Suppressor macrophage (primary cell): ENCODE measurements at places on chromosomes 16 and 17.
A peak's percentile ranks its signal among the peaks of the same experiment; 100 is the strongest.

GRCh38 chr17:74729866-74730265 is 7.2 kb upstream of the RAB37 start:
- DNase-seq: no peak

DNA sequence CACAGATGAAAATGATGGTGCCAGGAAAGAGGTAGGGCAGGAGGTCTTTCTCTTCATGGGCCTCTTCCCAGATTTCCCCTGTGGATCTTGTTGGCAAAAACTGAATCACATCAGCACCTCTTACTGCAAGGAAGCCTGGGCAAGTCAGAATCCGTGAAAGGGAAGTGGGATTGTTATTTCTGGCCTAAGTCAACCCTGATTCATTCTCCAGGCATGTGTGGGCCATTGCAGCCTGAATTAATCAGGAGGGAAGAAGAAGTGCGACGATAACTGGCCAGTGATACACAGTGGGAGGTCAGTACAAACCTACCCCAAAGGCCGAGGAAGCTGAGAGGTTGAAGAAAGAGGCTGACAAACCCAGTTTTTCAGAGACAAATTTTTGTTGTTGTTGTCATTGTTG is 17.9 kb upstream of the NSMCE1 start:
- DNase-seq: peak; percentile 82

- DNase-seq: no peak
Measured at GRCh38 chr16:76942089-76942488, 248.9 kb upstream of the MON1B start.

GRCh38 chr17:66720567-66720966 is 114.3 kb upstream of the CACNG5 start:
- DNase-seq: no peak

DNA sequence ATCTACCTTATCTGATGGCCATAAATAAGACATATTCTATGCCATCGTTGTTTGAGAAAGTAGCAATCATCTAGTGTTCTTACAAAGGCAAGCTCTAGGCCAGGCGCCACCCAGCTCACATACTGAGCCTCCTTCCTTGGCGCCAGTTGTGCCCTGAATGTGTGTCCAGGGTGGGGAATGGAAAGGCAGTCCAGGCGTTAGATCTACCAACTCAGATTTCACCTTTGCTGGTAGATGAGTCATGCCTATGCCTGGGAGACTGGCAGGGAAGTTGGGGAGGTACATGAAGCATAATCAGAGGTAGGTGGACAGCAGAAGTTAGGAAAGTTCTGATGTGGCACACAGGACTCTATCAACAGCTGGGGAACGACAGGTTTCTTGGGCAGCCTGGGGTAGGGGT is 23.6 kb downstream of the SDR42E1 start:
- DNase-seq: no peak

DNA sequence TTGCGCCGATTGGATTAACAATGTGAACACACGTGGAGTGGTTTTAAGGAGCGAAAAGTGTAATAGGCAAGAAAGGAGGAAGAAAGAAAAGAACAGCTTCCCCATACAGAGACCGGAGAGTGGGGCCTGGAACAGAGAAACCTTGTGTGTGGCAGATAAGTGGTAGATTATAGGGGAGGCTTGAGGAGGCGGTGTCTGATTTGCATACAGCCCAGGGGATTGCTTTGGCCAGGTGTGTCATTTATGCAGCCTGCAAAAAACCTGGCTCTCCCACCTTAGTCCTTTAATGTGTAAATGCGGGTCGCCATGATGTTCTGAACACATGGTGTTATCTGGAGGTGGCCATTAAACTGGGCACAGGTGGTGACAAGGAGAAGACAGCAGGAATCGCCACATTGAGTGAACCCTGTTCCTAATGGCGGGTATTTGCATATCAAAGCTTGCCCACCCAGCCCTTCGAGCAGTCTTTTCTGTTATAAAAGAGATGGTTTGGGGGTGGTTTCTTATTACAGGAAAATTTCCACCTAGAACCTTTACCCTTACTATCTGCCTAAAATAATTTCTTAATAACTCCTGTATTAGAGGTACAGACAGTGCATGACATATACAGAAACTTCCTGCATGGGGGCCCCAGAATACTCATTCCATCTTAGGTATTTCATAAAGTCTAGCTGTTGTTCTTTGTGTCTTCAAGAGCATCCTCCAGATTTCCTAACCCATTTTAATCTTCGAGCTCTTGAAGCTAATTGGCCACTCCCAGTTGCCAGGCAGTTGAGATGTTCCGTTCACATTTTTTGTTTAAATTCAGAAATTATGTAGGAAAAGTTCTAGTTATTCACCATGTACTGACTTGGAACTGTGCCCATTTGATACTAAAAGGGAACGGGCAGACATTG is 292.5 kb downstream of the RBFOX1 start:
- DNase-seq: no peak

DNA sequence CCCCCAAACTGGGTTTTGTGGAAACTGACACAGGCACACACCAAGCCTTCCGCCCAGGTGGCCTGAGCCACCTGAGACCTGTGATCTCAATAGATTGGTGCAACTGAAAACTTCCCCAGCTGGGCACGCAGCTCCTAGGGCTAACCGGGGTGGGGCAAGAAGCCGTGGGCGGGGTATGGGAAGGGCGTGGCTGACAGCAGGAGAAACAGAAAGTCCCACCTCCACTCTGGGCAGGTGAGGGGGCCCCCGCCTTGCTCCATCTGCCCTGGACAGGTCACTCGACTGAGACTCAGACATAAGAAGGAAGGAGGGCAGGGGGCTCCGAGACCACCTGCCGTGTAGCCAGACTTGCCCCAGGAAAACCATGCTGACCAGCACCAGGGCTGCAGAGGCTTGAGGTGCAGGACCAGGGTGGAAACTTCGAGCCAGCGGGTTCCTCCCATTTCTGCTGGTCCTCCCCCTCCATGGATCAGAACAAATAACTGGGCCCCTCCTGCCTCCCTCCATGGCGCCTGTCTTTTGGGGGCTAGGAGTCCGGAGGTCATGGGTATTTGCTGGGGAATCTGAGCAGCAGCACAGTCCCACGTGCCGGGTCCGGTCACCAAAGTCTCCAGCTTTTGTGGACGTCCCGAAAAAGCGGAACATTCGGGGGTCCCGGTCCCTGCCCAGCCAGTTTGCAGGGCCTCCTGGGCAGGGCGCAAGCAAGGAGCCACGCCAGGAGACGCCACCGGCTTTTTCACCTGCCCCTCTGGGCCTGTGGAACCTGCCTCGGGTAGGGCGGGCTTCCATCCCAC is 1.3 kb downstream of the TIMP2 start:
- peak; percentile 59 for DNase-seq

GRCh38 chr17:65783845-65784334 is 222.4 kb upstream of the AXIN2 start:
- no peak for DNase-seq

GRCh38 chr16:27326738-27327585 is 13.2 kb downstream of the IL4R start:
- peak; percentile 90 for DNase-seq

DNA sequence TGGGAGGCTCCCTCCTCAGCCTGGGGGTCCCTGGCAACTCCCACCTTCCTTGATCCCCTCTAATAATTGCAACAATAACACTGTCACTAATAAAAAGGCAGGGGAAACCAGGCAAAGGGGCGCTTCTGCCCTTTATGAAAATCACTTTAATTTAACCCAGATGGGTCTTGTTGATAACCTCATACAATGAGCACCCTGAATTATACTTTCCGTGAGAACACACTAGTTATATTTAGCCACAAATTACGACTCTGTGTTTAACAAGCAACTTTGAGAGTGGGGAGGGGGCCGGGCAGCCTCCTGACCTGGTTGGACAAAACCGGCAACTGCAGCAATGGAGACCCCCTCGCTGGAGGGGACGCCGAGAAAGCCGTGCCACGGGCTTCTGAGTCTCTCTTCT is 5.7 kb upstream of the BAHCC1 start:
- no peak for DNase-seq

DNA sequence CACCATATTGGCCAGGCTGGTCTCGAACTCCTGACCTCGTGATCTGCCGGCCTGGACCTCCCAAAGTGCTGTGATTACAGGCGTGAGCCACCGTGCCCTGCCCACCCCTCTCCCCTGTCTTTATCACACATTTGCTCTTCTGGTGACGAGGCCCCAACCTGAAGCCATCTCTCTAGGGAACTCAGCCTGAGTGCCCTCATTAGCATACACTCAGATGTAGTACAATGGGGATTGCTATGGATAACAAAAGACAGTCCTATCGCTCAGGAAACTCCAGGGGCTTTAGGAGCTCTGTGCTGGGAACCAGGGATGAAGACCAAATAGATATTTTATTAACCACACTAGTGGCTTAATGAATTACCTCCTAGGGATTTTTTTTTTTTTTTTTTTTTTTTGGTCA is 100.7 kb downstream of the MARF1 start:
- no peak for DNase-seq

GRCh38 chr16:11564046-11564926 is 22.4 kb downstream of the LITAF start:
- DNase-seq: no peak

DNA sequence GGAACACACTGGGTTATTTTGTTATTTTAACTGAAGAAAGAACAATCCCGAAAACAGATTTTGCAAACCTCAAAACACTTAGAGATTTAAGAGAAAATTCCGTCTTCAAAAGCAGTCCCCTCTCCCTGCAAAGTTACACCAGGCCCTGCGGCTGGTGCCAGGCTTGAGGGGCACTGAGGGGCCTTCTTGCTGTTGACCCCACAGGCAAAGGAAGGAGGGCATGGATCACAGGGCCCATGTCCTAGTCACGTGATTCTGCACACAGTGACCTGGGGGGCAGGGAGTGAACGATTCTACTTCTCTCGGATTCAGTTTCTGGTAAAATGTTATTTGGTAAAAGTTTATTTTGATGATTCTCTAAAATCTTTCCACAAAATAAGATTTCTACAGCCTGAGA is 55.3 kb upstream of the FASN start:
- DNase-seq: no peak

DNA sequence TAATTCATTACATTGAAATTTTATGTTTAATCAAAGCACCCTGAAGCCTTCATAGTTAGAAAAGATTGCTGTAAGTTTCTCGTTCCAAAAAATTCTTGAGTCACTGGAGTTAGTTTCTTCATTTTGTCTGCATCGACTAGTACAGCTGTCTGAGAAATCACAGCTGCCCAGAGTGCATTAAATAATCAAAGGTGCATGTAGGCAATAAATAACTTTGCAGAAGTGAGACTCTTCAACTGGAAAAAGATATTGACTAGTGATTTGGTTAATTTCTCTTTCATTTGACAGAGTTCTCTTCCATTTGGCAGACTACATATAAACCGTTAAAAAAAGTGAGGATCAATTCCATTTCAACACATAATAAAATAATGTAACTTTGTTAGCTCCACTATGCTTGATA is 234.0 kb downstream of the CNTNAP4 start:
- DNase-seq: no peak

GRCh38 chr17:77212081-77212832 is 71.5 kb downstream of the SEC14L1 start:
- peak; percentile 69 for DNase-seq

- DNase-seq: peak; percentile 49
Measured at GRCh38 chr17:49494986-49495841, at the start of gene NGFR. TSS of gene NGFR (plus strand) at chr17:49495293. CDS start at chr17:49495418, 125 bp downstream.

- peak; percentile 73 for DNase-seq
Measured at GRCh38 chr16:21608639-21609328, 9.4 kb downstream of the METTL9 start.

DNA sequence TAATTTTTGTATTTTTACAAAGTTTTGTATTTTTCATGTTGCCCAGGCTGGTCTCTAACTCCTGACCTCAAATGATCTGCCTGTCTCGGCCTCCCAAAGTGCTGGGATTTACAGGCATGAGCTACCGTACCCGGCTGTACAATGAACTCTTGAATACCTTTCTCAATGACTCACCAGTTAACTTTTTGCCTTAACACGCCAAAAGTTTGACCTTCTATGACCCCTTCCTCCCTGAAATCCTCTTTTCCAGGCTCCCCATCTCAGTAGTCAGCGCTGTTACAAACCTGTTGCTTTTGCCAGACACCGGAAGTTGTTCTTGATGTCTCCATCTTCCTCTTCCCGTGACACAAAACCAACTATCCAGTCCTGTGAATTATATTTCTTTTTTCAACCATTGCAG is 158.1 kb upstream of the ASIC2 start:
- DNase-seq: no peak

- DNase-seq: no peak
Measured at GRCh38 chr17:81529437-81529803, 1.2 kb downstream of the FSCN2 start.

- no peak for DNase-seq
Measured at GRCh38 chr17:44097110-44097958, 26.1 kb downstream of the HDAC5 start.

GRCh38 chr17:80064696-80065095 is 28.3 kb downstream of the CCDC40 start:
- no peak for DNase-seq

- DNase-seq: no peak
Measured at GRCh38 chr17:73806768-73807167, 162.5 kb upstream of the SDK2 start.

- no peak for DNase-seq
Measured at GRCh38 chr17:15918261-15918660, 26.7 kb upstream of the ADORA2B start.

- no peak for DNase-seq
Measured at GRCh38 chr16:58034128-58034685, 8.7 kb downstream of the MMP15 start.

DNA sequence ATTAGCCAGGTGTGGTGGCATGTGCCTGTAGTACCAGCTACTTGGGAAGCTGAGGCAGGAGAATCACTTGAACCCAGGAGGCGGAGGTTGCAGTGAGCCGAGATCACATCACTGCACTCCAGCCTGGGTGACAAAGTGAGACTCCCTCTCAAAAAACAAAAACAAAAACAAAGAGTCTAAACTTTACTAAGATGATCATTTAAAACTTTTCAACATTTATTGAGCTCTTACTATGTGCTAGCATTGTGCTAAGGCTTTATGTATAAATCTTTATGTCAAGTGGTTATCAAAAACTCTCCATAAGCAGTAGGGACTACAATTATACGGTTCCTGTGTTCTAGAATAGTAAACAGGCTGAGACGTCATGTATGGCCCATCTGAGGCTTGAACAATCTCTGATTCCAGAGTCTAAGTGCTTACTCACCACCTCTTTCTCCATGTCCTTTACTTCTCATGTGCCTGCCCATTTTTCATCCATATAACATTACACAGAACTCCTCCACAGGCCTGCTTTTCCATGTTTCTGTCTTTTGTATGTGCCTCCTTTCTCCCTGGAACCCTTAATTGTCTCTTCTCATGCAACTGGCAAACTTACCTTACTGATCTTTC is 66.7 kb downstream of the NUP88 start:
- DNase-seq: no peak

- DNase-seq: no peak
Measured at GRCh38 chr16:66278604-66279262, 87.8 kb upstream of the CDH5 start.

GRCh38 chr17:42405076-42405475 is 16.8 kb upstream of the STAT3 start:
- DNase-seq: no peak

DNA sequence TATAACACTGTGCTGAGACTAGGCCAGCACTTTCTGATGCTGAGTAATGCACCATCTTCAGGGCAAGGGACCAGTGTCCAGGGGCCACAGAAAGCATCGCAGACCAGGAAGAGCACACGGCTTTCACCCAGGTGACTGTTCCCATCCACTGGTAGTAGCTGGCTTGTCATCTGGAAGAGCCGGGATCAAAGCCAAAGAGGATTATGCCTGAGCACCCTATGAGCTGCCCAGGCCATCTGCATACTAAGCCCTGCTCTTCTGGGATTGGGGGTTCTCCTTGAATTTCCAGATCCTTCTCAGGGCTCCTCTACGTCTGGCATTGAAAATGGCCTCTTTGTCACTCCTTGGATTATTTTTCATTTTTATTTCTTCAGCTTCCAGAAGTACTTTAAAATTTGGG is 140.7 kb downstream of the IRX3 start:
- no peak for DNase-seq

GRCh38 chr16:67386861-67387455 is 6.3 kb downstream of the TPPP3 start:
- DNase-seq: no peak
